Bone marrow (tissue), 2 donors: ENCODE measurements at places on chromosomes 7 and 10.

DNA sequence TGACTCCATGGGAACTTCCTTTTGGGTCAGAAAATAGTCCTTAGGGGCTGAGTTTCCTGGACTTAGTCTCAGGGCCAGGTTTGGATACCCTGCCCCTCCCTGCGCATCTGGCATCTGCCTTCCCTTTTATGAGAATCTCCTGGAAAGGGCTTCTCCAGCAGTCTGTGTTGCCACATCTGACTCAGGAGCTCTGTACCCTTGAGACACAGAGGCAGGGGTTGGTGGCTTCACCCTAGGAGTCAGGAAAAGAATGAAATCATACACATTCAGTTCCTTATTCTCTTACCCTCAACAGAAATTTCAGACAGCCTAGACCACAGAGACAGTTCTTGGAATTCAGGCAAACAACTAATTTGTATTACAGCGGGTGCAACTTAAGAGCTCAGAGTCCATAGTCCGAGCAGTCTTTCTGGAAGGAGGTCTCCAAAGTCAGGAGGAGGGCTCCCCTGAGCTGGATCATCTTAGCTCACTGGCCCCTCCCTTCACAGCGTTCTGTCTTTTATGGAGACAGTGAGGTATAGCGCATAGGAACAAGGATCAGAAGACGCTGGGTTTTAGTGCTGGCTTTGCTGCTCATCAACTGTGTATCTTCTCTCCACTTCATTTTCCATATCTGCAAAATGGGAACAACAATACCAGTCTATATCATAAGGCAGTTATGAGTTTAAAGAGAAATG, 3.0 kb upstream of the PLAU start:
- DNase-seq: peak; percentile 83

DNA sequence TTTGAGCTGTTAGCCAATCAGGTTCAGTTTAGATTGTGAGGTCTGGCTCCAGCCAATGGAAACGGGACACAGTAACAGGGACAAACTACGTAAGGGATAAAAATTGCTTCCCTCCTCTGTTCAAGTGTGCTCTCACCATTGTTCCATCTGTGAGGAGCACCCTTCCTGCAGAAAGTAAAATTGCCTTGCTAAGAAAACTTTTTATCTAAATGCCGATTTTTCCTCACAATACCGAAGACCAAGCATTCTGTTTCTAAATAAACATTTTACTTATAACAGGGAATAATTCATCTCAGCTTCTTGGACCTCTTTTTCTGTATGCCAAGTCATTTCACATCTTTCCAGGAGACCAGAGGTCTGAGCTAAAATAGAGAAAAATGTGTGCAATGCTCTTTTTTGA, 59.6 kb upstream of the ZRANB1 start:
- no peak for DNase-seq

DNA sequence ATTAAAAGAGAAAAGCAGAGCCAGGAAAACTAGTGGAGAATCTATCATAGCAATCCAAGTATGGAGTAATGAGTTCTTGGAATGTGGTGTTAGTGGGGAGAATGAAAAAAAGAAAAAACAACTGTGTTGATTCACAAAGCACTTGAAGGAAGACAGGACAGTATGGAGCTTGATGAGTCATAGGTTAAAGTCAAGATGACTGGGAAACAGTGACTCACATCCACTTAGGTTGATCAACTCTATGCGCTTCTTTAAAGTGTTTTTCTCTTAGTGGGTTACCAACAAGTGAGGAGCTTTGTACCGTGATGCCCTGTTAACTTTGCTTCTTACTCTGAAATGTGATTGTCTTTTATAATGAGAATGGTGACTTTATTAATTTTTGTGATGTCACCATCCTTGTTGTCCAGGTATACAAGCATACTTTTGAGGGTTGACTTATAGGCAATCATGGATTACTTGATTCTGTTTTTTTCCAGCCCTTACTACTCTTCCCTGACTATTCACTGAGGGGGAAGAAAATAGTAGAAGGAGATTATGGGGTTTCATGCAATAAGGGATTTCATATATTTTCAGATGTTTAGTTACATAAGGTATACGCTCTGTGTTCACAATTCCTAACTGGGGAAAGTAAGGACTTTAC, 32.1 kb upstream of the MDFIC start:
- DNase-seq: peak; percentile 80

DNA sequence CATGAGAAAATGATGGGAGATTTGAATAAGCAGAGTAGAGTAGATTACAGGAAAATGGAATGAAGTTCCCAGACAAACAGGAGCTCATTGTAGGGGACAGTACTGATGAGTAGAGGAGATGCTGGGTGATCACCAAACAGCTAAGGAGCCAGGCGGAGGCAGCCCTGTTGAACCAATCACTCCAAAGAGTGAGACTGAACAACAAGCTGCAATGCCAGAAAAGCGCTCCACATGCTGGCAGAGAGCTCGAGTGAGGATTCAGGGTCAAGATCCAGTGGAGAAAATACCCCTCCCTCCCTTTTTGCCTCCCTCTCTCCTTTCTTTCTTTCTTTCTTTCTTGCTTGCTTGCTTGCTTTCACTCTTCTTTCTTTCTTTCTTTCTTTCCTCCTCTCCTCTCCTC, 133.3 kb downstream of the PFKFB3 start:
- DNase-seq: no peak

DNA sequence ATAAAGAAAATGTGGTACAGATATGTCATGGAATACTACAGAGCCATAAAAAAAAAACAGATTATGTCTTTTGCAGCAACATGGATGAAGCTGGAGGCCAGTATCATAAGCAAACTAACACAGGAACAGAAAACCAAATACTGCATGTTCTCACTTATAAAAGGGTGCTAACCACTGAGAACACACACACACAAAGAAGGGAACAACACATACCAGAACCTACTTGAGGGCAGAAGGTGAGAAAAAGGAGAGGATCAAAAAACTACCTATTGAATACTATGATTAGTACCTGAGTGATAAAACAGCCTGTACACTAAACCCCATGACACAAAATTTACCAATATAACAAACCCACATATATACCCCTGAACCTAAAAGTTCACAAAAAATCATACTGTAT, 144.6 kb downstream of the TPK1 start:
- no peak for DNase-seq

GRCh38 chr10:92756201-92757065, 66.7 kb downstream of the HHEX start:
- no peak for DNase-seq

DNA sequence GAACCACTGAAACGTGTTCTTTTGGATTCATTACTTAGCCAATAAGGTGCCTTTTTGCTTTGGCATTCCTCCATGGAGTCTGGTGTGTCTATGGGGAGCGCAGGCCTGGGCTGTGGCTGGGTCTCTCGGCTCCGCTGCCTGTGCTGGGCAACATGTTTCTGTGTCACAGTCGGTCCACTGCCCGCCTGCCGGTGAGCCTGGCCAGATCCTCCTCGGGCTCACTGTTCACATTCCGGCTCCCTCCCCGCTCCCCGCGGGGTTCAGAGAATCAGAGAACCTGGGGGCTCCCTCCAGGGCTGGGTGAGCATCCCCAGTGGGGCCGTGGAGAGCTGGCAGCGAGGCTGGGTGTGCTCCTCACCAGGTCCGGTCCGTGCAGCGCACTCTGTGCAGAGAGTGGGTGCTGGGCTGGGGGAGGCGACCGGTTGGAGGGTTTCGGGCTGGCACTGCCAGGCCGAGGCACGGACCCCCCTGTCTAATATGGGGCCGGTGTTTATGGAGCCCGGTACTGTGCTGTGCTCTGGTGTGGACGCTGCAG, 70.4 kb downstream of the INPP5A start:
- DNase-seq: no peak

DNA sequence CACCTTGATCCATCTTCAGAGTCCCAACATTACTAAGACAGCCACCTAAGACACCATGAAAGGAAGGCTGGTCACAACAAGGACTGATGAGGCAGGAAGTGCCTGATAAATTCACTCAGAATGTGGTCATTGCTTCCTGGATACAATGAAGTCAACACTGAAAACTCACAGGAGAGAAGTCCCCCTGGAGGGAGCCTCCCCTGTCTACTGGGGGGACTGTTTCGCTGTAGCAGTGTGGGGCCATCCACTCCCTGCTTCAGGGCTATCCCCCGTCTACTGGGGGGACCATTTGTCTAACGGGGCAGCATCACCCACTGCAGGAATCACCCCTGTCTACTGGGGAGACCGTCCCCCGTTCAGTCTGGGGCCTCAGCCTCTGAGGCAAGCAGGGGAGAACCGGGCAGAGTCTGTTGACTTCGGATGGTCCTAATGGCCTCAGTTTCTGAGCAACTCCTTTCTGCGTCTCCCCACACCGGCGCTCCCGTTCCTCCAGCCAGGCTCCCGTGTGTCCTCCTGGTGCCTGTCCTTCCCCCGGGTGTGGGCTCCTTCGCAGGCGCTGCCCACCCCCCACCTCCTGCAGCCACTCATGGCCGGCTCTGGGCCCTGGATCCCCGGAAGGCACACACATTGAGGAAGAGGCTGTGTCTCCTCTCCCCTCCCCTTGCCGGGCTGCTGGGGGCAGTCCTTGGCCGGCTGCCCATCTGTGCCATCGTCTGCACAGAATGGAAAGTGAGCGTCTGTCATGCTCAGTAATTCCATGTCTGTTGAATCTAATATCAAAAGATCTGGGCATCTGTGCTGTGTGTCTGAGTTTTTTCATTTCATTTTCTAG, 59.9 kb upstream of the DNAJB6 start:
- peak; percentile 75 for DNase-seq

DNA sequence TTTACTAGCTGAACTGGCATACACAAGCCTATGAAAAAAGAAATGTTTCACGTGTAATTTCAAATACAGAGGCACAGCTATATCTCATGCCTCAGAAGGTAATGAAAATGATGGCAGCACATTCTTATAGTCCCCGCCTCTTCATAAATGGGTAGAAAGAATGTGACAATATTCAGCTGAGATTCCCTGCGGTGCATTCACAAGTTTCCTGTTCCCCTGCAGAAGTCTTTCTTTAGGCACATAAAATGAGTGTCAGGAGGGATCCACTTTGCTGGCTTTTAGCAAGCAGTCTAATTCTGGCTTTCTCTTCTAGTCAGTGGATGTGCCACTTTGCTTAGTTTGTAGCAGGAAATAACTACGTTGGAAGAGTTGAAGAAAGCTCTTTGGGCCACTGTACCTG, 56.1 kb downstream of the DGKB start:
- no peak for DNase-seq

DNA sequence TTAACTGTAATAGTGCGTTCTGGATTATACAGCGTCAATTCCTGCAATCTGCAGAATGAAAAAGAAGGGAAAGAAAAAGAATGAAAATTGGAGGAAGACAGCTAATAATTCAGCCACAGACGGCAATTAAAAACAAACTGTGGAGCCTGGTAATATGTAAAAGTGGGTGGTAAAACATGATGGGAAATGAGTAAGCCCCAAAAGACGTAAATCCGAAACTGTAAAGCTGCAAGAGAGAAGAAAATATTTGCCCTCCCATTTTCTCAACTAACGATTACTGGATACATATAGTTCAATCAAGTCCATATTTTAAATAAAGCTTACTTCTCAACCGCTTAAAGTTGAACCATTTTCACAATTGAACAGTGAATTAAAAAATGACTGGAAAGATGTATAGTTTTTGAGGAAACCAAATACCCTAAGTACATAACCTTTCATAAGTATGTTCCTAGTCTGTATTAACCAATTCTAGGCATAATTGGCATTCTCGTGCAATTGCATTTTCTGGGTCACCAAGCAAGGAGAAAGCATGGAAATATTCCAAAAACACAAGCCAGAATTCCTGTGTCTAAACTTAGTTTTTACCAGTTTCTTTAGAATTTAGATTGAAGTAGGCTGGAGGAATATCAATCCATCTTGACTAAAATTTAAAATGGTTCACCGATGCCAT, 44.8 kb downstream of the MALSU1 start:
- DNase-seq: no peak

GRCh38 chr7:94313926-94314325, 80.8 kb upstream of the COL1A2 start:
- DNase-seq: no peak

- no peak for DNase-seq
Measured at GRCh38 chr7:43117861-43118260, 5.4 kb downstream of the HECW1 start.

GRCh38 chr10:20984662-20985061, 87.6 kb upstream of the NEBL start:
- DNase-seq: no peak

DNA sequence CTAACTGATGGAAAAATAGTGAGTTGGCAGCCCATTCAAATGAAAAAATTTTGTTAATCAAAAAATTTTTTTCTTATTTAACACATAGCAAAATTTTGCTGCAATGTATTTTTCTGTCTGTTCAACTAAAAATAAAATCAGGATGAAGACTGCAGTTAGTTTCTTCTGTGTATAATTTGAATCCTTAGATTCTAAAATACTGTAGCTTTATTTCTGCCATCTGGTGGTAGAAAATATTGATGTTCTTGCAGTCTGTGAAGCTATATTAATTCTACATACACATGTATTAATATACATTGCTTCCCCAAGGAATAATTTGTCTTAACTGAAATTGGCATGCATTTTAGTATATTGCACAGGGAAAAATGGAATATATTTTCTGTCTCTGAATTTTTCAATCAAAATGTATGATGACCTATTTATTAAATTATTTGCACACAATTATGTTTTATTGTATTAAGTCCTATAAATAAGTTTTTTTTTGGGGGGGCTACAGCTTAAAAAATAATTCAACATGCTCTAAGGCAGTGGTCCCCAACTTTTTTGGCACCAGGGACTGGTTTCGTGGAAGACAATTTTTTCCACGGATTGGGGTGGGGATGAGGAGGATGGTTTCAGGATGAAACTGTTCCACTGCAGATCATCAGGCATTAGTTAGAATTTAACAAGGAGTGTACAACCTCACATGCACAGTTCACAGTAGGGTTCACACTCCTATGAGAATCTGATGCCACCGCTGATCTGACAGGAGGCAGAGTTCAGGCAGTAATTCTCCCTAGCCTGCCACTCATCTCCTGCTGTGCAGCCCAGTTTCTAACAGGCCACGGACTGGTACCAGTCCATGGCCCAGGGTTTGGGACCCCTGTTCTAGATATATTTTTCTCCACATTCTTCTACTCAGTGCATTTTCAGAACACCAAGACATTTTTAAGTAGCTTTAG, 119.4 kb downstream of the GNAT3 start:
- DNase-seq: peak; percentile 20

DNA sequence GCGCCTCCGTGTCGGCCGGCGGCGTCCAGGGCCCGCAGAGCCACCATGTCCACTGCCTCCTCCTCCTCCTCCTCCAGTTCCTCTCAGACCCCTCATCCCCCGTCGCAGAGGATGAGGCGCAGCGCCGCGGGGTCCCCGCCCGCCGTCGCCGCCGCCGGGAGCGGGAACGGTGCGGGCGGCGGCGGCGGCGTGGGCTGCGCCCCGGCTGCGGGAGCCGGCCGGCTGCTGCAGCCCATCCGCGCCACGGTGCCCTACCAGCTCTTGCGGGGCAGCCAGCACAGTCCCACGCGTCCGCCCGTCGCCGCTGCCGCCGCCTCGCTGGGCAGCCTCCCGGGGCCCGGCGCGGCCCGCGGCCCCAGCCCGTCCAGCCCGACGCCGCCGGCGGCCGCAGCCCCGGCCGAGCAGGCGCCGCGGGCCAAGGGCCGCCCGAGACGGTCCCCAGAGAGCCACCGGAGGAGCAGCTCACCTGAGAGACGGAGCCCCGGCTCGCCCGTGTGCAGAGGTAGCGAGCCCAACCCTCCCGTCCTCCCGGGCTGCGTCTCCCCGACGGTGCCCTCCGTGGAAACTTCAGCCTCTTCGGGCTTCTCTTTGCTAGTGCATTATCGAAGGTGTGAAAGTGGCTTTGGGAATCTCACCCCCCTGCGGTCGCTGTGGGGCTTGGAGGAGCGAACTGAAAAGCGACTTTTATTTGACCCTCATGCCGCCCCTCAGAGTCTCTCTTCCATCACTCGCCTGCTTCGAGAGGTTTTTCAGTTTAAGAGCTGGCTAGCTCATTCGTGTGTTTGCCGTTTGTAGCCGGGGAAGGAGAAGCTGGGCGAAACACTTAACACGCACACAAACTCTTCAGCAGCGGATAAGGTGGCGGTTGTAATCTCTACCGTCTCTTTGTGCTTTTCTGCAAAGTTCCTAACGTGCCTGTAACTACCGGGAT, 975 bp downstream of the GLCCI1 start:
- DNase-seq: peak; percentile 33
